ENCODE measurements at places on chromosomes 7 and 10.

DNA sequence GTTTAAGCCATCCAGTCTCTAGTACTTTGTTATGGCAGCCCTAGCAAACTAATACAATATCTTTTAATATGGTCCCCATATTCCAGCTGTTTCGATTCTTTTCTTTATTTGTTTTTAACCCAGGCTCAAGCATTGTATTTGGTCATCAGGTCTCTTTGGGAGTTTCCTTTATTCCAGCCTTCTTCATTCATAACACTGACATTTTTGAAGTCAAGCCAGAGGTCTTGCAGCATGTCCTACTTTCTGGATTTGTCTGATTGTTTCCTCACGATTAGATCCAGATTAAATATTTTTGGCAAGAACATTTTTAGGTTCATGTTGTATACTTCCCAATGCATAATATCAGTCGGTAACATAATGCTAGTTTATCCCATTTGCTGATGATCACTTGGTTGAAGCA, 11.8 kb downstream of the SLC25A13 start:
- no peak for DNase-seq

GRCh38 chr7:30984359-30985107, 20.8 kb downstream of the GHRHR start:
- no peak for DNase-seq

- DNase-seq: no peak
Observed at GRCh38 chr10:84548869-84549268, 220.5 kb downstream of the CCSER2 start.

DNA sequence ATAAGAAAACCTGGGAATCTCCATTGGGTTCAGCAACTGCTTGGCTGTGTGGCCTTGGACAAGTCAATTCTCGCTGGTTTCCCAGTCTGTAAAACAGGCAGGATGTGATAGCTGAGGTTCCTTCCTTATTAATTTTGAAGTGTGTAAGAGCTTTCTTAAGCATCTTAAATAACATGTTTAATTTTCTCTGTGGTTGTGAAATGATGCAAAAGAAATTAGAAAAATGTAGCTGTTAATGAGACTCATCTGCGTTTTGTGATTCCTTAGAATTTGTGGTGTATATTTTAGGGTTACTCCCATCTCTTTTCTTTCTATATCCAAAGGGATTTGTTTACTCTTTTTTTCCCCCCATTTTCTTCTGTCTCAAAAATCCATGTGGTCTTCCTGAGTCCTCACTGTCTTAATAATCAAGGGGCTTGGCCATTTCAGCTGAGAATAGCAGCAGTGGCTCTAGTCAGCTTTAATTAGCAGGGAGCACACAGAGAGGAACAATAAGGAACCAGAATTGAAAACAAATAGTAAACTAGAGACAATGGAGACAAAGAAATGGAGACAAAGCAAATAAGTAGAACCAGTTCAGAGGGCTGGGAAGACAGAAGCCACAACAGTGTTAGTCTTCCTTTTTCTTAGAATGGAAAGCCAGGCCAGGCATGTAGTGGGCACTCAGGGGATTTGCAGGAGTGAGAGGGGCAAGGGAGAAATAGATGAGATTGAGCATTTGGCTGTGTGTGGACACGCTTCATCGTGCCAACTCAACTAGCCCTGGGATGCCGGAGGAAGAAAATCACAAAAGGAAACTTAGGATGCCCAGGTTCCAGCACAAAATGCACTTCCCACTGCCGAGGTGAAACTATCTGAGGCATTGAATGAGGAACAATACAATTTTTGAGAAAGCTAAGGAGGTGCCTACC, 93.9 kb downstream of the CHN2 start:
- peak; percentile 68 for DNase-seq

DNA sequence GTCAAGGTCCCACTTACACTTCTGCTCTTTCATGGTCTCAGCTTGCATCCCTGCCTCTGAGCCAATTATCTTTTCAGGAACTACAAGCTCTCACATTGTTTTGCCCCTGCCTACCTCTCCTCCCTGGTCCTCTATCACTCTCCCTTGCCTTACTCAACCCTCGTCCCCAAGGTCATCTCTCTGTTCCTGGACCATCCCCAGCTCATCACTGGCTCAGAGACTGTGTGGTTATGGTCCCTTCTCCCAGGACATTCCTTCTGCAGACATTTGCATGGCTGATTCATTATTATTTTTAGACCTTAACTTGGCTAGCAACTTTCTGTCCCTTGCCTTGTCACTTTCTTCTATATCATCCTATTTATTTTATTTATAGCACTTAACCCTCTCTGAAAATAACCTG, 17.8 kb upstream of the GPAM start:
- no peak for DNase-seq

DNA sequence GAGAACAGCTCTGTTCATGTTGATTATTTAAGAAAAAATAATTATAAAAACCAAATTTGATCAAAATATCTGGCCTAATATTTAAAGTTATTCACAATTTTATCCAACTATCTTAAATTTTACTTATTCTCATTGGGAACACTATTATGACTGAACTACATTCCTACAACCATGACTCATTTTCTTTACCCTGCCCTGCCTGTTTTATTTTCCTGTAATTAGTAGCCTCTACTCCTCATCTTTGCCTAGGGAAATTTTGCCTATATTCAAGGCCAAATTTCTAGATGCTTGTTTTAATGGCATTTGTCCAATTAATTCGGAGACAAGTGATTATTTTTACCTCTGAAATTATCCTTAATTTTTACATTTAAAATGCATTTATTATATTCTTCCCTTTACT, 289.7 kb upstream of the TMEM229A start:
- no peak for DNase-seq

DNA sequence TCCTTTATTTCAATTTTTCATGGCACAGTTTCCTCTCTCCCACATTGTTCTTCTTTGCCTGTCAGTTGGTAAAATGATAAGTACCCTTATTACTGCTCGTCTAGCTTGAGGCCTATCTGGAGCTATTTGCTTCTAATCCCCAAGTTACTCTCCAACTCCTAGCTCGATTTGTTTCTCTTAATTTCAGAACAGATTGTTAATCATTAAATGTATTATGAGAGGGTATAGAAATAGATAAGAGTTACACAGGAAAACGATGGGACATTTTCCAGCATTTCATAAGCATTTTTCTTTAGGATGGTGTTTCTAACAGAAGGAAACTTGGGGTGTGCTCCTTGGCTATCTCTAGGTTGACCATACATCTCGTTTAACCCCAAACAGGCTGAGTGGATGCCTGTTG, 540.5 kb upstream of the FZD8 start:
- DNase-seq: no peak

DNA sequence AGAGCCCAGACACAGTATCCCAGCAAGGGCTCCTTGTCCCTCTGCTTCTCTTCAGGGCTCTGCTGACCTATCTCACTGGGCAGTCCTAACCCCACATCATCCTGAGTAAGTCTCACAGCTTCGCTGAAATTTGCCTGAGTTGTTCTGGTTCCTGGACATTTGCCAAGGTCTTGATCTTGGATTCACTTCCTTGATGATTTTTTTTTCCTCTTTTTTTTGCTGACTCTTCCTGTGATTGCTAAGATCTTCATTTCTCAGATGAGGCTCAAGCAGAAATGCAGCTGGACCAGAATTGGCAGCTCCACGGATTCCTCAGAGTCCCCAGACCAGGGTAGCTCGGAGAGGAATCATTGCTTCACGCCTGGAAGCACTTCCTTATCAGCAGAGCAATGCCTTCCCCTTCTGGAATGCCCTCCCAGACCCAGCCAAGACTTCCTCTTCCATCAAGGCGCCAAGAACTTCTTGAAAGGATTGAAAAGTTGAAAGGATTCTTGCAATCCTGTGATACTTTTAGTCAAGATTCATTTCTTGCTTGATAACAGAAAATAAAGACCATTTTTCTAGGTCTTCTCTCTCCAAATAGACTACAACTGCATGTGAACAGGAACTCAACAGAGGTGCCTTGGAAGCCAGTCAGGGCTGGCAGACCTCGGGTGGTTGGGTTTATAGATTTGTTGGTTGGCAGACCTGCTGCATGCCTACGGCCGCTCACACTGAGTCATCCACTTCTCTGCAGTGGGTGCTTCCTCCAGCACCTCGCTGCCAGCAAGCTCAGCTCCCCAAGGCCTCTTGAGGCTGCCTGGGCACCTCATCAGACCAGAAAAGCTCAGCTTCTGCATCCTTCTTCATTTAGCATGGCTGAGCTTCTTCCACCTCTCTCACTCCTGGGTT, 8.8 kb upstream of the AFAP1L2 start:
- DNase-seq: no peak

GRCh38 chr7:117338020-117338419, 15.2 kb upstream of the WNT2 start:
- DNase-seq: no peak

- DNase-seq: no peak
Observed at GRCh38 chr10:34384372-34384771, 430.7 kb downstream of the PARD3 start.

- DNase-seq: no peak
Observed at GRCh38 chr10:50550291-50550839, 73.4 kb downstream of the SGMS1 start.

DNA sequence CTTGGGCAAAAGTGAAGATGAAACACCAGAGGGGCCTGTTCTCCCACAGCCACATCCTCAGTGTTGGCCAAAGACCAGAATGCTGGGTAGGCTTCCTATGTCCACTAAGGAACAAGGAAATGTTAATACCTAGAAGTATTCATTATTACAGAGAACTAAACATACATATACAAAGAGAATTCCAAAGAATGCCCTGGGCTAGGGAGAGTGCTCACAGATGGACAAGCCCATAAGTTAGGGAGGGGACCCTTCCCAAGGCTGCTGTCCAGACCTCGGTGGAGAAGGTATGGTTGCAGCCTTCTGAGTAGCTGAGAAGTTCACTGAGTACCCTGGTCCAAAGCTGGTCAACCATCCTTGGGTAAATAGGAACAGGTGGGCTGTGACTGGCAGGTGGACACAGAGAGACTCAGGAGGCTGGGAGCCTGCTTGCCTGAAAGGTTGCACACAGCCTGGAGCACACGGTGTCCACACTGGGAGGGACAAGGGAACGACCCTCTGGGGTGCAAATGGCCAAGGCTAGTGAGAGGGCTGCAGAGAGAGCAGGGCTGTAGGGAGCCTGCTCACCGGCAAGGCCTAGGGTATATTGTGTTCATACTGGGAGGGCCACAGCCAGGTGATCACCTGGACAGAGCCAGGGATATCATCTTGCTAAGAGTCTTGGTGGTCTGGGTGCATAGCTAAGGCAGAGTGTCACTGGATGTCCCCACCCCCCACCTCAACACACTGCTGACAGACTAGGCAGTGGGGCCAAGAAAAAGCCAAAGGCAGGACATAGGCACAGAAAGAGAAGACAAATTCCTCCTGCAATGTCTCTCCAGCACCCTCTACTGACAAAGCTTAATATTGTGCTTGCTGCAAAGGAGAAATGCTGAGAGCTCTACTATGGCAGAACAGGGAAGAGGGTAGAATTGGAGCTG, 40.3 kb downstream of the CPVL start:
- peak; percentile 76 for DNase-seq

DNA sequence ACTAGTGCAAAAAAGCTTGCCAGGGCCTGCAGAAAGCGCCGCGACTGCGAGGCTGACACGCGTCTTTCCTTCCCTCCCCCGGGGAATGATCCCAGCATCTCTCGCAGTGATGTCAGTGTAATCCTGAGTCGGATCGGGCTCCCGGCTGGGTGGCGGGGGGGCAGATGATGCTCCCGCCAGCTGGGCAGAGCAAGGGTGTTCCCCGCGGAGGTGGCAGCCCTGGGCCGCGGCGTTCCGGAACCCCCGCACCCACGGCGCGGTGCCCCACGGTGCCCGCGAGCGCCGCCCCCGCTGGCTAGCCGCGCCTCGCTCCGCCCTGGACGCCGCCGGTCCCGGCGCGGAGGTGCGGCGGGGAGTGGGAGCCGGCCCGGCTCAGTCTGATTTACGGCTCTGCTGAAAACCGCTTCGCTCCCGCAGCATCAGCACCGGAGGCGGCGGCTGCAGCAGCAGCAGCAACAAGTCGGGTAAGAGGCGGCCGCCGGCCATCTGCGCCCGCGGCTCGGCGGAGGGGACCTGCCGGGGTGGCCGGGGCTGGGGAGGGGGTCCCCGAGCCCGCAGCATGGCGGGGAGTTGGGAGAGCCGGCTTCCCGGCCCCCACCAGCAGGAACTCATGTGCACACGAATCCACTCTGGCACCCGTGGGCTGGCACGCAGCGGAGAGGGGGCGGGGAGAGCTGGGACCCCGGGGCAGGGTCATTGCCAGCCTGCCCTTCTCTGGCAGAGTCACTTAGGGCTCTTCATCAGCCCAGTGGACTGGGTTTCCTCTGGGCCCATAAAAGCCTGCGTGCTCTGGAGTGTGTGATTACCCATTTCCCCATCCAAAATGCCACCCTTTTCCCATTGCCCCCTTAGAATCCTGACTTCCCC, at the start of gene ZNF365:
Gene ZNF365 (plus strand): TSS at position 375 of the 867 bp plus-strand sequence. CDS start 1,825 bp downstream, outside the sequence.
- peak; percentile 54 for DNase-seq

DNA sequence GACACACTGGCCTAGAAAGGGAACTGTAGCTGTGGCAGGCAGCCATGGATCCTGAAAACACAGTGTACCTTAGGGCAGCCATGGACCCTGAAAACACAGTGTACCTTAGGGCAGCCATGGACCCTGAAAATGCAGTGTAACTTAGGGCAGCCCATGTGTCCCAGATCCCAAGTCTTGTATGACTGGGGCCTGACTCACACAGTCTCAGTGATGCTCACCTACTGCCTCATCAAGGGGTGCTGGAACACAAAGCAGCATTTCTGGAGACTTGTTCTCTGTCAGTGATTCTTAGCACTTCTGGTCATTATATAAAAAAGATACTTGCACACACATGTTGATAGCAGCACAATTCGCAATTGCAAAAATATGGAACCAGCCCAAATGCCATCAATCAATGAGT, 70.2 kb upstream of the LAMB4 start:
- DNase-seq: no peak

- DNase-seq: no peak
Observed at GRCh38 chr10:14449293-14449815, 118.6 kb upstream of the FRMD4A start.

DNA sequence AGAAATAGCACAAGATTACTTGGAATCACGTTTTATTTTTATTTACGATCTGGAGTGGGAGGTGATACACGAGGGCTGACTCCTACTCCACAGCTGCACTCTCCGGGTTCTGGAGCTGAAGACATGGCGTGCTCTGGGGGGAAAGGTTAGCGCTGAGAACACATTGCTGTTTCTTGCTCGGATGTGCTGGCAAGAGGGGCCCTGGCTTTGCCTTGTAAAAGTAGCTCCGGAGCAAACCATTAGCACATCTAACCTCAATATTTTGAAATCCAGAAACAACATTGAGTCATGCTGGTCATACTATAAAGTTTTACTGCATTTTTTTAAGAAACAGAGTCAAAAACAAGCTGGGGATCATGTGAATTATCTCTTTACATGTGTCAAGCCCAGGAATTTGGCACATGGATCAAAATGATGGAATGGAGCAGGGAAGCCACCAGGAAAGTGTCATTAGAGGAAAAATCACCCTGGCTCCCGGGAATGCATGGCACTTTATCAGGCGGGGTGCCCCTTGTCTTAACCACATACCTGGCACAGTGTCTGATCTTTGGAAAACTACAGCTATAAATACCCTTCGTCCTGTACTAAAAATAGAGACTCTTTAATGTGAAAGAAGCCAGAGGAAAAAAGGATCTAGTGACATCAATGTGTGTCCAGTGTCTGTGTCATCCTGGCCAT, 31.6 kb upstream of the LYZL1 start:
- DNase-seq: no peak

Measured in NCI-H345 (cell line).